ENCODE measurements at places on chromosomes 13 and 19.

DNA sequence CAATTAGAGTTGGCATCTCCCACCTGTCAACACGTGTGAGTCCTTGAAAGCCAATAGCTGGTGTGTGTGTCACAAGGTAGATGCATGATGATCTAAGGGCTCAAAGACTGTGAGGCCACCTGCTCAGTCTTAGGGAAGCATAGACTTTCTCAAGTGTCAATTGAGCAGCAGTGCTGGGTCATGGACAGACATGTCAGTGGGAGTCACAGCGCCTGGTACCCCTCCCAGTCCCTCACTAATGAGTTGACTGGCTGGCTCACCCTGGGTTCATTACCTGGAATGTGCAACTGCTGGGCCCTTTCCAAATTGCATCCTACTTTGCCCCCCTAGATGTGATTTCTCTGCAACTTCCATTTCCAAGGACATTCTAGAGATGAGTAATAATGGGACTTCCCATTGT is 9.1 kb upstream of the PSG6 start:
- DNase-seq: no peak

DNA sequence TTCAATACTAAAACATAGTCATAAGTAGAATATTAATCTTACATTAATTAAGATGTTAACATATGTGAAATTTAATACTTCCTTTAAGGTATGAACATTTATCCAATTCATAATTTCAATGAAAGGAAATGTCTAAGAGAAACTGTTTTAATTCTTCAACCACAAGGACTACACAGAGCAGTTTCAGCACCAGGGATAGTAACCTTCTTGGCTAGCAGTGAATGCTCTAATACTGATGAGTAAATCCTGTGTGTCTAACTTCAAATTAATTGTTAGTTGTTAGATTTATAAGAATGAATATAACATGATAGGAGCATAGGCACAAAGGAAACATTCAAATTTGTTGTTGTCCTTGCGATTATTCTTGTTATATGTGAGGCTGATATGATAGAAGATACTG is 15.6 kb upstream of the NBEA start:
- DNase-seq: no peak

DNA sequence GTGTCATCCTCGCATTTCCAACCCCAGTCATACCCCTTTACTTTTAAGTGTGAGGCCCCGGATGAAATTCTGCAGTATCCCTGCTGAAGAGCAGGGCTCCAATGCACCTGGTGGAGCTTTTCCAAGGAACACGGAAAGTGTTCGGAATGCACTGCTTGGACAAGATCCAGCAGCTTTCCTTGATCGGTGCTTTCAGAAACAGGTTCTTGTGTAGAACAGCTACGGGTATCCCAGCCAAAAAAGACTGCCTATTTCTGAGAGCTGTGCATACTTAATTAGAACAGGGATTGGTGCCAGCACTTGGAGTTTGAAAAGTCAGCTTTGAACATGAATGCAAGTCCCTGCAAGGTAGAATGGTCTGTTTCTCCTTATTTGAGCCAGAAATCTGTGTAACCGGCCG is 87.2 kb upstream of the C1QTNF9B start:
- no peak for DNase-seq

- DNase-seq: no peak
Observed at GRCh38 chr13:103663996-103664395, 597.8 kb upstream of the SLC10A2 start.

- DNase-seq: no peak
Observed at GRCh38 chr13:26222520-26223046, 469 bp upstream of the RNF6 start.

- DNase-seq: peak; percentile 25
Observed at GRCh38 chr19:53906211-53907192, 2.6 kb upstream of the CACNG7 start.

DNA sequence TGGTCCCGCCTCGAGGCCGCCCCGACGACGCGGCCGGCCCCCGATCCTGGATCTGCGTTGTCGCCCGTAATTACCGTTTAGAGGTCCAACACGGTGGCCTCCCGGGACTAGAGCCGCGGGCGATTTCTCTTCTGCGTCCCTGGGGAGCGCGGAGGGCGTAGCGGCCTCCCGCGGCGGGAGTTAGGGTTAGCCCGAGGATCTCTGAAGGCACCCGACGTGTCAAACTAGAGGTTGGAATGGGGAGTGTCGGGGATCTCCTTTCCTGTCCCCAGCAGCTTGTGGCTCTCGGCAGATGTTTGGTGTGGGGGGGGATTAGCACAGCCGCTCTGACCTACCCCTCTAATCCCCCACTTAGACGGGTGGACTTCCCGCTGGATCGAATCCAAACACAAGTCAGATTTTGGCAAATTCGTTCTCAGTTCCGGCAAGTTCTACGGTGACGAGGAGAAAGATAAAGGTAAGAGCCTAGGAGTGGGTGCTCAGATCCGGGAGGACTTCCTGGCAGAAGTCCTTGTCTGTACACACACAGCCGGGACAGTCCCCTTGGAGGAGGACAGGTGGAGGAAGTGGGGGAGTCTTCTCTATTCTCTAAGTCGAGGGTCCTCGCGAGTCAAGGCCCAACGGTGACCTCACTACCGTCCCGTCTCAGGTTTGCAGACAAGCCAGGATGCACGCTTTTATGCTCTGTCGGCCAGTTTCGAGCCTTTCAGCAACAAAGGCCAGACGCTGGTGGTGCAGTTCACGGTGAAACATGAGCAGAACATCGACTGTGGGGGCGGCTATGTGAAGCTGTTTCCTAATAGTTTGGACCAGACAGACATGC is 581 bp downstream of the CALR start:
- DNase-seq: no peak

- DNase-seq: no peak
Observed at GRCh38 chr19:32343550-32344262, 1.7 kb upstream of the ZNF507 start.

Data from stimulated activated CD8-positive, alpha-beta memory T cell treated with anti-CD3 and anti-CD28 coated beads, Interleukin-15, amount 100 ng/mL, for 4 hours (primary cell).